Right renal cortex interstitium (tissue), 3 donors: ENCODE measurements at places on chromosomes 5 and 9. TPM values are rescaled to one million over a fixed set of nuclear protein-coding genes. Genes with fewer than 3 reads are reported as not detected.

DNA sequence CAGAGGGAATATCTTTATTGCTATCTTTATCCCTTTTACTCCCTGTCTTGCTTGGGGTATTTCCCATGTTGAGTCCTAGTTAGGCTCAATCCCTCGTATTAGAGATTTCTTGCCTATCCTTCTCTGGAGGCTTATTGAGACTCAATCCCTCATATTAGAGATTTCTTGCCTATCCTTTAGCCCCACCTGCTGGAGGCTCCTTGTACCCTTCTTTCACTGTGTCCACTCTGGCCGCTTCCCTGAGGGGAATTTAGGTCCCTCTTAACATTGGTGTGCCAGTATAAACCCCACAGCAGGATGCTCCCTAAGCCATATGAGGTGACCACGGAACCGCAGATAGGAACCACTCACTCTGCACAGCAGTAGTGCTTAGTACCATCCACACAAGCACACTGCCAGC, 110.7 kb upstream of the MAMDC2 start:
- no peak for DNase-seq

GRCh38 chr5:90015584-90016018, 394.0 kb downstream of the CETN3 start:
- no peak for DNase-seq

- DNase-seq = no peak
Observed at GRCh38 chr9:14306672-14307660, 7.0 kb downstream of the NFIB start.

DNA sequence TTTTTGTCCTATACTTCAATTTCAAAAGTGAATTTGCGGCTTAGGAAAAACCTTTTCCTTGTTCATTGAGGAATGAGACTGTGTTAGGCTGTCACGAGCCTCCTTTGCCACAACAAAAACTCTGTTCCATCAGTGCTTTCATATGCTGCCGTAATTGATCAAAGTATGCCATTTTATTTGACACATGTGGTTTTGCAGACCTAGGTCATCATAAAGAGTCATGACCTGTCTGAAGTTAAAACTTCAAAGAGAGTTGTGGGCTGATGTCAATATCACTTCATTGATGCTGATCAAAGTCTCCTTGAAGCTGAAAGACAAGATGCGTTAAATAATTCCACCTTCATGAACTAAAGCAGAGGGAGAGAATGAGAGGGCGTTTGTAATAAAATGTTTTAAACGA, 55.5 kb downstream of the SYK start:
- no peak for DNase-seq

DNA sequence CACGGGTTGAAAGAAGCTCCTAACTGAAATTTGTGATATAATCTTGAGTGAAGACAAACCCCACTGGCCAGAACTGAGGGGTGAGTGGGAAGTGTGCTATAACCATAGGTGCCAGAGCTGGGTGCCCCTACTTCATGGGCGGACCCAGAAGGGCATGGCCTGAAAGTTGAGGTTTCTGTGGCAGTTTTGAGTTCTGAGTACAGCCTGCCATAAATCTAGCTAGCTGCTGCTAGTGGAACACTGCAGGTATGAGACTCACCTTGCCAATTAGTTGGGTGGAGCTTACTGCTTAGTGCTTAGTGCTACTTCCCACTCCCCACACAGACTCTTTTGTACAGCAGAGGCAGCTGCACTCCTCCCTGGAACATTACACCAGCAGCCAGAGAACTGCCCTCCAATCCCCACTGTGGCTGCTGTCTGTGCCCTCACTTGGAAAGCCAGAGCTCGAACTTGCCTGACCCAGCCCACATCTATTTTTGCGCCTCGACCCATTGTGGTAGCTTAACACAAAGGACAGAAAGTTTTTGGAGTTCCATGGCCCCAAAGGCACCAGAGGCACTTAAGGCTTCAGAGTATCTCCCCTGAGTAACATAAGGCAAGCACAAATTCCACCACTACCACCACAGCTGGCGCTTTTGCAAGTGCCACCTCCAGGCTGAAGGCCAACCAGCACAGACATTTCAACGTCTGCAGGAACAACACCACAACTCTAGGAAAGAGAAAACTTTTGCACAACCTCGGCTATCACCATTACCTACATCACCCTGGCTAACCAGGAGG, 27.1 kb upstream of the PTGER4 start:
- no peak for DNase-seq

DNA sequence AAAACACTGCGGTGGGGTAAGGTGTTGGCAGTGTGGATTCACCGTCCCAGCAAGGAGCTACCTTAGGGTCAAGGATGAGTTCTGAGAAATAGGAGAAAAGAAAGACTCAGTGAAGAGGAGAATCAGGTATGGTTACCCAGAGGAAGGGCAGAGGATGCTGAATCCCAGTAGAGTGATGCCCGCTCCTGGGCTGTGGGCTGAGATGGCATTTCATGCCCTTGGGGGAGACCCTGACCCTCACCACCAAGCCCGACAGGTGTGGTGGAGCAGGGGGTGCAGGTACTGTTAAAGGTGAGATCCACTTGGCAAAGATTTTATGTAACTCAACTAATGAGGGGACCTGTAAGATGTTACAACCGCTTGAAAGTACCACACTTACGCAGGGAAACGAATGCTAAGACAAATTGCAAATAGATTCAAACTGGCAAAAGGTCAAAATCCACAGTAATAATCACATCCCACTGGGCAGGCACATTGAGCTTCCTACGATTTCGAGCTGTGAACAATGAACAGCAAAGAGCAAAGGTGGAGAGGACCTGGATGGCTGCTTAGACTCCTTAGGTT, 2.1 kb downstream of the RNU6ATAC start:
- DNase-seq = no peak

DNA sequence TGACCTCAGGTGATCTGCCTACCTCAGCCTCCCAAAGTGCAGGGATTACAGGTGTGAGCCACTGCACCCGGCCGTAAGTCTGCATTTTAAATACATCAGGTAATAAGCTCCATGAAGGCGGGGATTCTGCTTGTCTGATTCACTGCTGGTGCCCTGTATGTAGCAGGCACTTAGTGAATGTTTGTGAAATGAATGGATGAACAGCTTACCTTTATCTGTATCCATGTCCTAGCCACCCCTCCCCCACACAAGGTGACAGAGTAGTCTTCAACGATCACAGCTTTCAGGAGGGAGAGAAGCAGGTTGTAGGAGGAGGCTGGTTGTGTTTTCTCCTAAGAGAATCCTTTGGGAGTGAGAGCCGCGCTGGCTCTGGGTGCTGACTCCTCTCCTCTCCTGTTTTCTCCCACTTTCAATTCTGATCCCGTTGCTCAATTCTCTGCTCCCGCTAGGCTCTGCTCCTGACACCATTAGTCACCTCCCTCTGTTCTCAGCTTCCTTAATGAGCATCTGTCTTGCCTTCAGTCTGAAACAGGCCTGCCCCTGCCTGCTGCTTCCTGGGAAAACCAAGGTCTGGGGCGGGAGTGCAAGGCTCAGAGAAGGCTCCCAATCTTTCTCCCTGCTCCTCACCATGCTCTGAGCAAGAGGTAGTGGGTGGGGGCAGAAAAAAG, 88.8 kb upstream of the CTNNA1 start:
- DNase-seq = no peak

DNA sequence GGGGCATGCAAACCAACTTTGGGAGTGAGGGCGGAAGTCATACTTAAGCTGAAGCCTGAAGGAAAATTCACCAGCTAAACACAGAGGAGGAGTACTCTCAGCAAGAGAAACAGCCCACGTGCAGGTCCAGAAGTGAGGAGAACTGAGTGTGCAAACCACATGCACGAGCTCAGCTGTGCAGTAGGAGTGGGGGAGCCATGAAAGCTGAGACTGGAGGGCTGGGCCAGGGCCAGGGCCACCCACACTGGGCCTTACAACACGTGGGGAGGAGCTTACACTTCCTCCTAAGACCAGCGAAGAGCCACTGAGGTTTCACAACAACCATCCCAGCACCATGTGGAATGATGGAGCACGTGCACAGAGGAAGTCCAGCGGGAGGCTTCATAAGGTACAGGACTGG, 9.3 kb upstream of the WWC1 start:
- DNase-seq = no peak

- DNase-seq = no peak
Observed at GRCh38 chr5:107272509-107272908, 398.2 kb downstream of the EFNA5 start.

DNA sequence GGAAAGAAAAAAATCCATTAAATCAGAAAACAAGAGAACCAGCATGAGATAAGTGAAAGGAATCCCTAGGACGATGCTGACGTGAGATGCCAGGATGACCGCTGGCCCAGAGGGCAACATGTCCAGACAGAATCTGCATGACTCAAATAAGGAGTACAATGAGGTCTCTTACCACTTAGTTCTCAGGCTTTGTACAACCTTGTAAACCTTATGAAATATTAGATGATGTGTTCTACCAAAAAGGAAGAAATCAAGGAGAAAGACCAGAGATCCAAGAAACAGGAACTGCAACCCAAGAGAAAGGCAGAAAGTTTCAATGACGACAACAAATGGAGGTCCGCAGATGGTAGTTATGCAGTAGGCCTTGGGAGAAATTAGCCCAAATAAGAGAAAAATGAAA, 2.8 kb upstream of the GPR150 start:
- no peak for DNase-seq

GRCh38 chr9:69130456-69131441, 43.3 kb upstream of the TJP2 start:
- no peak for DNase-seq

- no peak for DNase-seq
Observed at GRCh38 chr5:73719632-73720031, 93.6 kb downstream of the ARHGEF28 start.

- no peak for DNase-seq
Observed at GRCh38 chr9:76620996-76621395, 143.2 kb upstream of the PCA3 start.

DNA sequence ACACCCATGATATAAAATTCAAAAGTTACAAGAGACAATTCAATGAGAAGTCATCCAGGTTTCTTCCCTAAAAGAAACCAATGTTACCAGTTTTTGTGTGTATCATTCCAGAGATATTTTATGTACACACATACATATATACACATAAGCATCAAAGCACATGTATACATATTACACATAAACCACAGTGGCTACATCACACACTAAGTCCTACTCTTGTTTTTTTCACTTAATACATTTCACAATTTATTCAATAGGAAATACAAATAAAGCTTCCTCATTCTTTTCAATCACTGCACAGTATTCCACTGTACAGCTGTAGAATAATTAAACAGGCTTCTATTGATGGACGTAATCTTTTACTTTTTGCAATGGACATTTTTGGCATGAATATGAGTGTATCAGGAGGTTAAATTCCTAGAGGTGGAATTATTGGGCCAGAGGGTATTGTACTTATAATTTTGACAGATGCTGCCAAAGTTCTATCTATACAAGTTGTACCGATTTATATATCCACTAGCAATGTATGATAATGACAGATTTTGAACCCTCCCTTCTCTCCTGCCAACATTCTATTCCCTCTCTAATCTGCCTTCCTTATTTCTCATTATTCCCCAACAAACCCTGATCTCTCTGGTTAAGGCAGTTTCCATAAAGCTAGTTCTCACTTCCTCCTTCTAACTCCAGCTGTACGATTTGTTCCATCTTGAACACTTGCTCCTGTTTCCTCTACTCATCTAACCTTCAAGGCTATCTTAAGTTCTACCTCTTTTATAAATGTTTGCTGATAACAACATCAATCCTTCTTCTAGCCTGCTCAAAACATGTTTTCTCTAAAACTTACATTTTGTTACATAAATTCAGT, 35.2 kb downstream of the MRPS27 start:
- no peak for DNase-seq

DNA sequence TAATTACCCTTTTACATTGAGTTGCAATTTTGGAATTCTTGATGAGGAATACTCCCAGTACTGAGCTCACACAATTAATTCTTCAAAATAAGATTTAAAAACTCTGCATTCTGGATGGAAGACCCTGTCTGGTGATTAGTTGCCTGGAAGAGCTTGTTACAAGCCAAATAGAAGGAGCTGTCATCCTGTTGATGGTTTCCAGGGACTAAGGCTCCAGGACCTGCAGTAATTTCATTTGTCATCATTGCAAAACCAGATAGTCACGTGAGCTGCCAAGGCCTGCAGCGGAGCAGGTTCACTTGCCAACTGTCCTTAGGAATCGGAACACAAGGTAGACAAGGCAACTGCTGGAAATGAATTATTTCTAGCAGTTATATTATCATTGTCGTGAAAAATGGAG, 597.7 kb downstream of the CCDC171 start:
- DNase-seq = no peak

DNA sequence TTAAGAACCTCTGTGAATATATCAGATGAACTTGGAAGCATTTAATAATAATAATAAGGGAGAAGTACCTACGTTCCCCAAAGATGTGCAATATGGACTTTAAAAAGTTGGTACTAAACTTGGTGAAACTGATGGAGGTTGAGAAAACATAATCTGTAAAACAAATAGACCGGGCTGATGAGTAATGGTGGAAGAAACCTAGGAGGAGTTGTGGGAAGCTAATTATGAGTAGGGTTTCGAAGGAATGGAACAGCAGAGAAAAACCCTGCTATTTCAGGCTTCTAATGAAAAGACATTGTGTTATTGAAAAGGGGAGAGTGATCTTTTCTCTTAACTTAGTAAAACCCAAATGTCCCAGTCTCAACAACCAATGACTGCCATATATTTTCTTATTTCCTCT, 229.3 kb downstream of the PCSK1 start:
- no peak for DNase-seq

DNA sequence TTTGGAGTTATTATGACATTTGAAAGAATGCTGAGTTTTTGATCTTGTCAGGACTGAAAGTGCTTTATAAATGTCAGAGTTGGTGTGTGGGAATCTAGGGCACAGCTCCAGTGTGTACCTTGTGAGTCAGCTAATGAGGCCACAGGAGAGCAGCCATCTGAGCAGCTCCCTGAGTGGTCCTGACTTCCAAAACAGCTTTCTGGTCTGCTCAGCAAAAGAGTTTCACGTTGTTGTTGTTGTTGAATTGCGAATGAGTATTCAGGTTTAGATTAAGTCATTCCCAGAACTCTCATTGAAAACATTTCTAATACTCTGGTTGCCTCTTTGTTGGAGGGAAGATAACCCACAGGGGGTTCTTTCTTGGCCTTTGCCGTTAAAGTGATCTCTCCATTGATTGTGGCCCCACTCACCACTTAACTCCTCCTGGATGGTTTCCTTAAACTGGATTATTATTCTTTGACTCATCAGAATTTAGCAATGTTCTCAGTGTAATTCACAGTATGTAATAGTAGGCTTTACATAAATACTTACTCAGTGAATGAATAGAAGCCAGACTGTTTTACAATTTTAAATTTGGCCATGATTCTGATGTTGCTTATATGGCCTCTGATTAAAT, 125.1 kb upstream of the SGCD start:
- DNase-seq = no peak

- no peak for DNase-seq
Observed at GRCh38 chr9:132426639-132427414, 16.8 kb downstream of the CFAP77 start.

- no peak for DNase-seq
Observed at GRCh38 chr5:158139161-158139560, 280.2 kb upstream of the CLINT1 start.

Gene TAF11L10
- polyA plus RNA-seq = not detected

Gene NOXA1
- polyA plus RNA-seq = 4.9 TPM

Gene FCN2
- polyA plus RNA-seq = 0.47 TPM

Gene EQTN
- 0.19 TPM for polyA plus RNA-seq

Gene CEL
- polyA plus RNA-seq = 3.8 TPM

Gene RANBP3L
- polyA plus RNA-seq = 8.3 TPM

Gene CDKN2A
- polyA plus RNA-seq = not detected

Gene INSL6
- 0.24 TPM for polyA plus RNA-seq

Gene CTXN3
- polyA plus RNA-seq = not detected

Gene MYO10
- polyA plus RNA-seq = 38.2 TPM

Gene PCDHGA12
- polyA plus RNA-seq = 1.3 TPM

Gene FAM81B
- polyA plus RNA-seq = 6.2 TPM

Gene ANKRD18A
- 3.5 TPM for polyA plus RNA-seq

Gene TIMD4
- polyA plus RNA-seq = 0.36 TPM

Gene TAS2R1
- polyA plus RNA-seq = not detected

Gene SIMC1
- polyA plus RNA-seq = 19.5 TPM
